ENCODE measurements at places on chromosomes 2 and 18.

DNA sequence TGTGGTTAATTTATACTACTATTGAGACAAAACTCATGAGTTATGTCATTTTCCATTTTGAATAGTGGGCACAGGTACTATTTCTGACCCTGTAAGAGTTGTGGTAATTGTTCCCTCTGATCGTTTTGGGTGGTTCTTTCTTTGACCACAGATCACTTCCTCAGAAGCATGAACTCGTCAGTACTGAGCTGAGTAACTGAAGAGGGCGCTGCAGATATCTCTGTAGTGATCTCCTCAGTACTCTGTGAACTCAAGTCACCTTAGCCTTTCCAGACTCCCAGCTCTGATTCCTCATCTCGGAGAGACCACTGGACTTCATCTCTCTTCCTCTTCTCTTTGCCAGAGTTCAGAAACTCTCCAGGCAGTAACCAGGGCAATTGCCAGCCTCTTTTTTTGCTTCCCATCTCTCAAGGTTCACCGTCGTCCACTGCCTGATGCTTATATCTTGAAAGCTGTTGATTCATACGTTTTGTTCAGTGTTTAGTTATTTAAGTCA lies 9.4 kb upstream of the IL1RL1 start:
- peak; percentile 55 for DNase-seq

DNA sequence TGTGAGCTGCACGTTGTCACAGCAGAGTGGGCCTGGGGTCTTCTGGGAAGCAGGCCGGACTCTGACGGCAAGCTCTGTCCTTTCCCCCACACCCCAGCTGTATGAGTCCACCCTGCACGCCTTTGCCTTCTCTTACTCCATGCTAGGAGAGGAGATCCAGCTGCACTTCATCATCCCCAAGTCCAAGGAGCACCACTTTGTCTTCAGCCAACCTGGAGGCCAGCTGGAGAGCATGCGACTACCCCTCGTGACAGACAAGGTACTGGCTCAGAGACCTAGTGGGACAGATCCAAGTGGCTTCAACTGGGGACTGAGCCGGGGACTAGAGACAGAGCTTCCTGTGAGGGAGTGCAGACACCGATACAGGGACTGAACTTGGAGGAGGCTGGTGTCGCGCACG lies 40.1 kb downstream of the NTSR2 start:
- no peak for DNase-seq

- no peak for DNase-seq
Observed at GRCh38 chr2:64595397-64596176, 58.1 kb downstream of the SERTAD2 start.

GRCh38 chr18:72973841-72974240 lies 106.1 kb upstream of the NETO1 start:
- DNase-seq, result no peak

- no peak for DNase-seq
Observed at GRCh38 chr2:50225021-50225928, 806.7 kb downstream of the NRXN1 start.

DNA sequence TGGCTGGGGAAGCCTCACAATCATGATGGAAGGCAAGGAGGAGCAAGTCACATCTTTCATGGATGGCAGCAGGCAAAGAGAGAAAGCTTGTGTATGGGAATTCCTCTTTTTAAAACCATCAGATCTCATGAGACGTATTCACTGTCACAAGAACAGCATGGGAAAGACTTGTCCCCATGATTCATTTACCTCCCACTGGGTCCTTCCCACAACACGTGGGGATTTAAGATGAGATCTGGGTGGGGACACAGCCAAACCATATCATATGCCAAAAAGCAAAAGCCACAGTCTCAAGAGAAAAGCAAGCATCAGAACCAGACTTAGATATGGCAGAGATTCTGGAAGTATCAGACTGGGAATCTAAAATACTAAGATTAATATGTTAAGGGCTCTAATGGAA lies 30.0 kb upstream of the SCRN3 start:
- no peak for DNase-seq

DNA sequence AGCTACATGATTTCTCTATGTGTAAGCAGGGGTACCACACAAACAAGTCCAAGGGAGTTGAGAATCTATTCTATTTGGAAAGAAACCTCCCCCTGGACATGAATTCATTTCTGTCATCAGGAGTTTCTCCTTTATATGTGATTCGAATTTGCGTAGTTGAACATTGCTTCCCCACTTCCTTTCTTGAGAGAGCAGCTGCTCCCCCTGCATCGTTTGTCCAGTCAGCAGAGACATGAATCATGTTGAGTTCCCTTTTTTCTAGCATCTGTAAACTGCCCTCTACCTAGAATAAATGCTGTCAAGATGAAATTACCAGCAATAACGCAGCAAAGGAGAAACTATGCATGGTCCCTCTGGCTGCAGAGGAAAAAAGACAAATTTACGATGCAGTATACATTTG lies 73.8 kb downstream of the KIF5C start:
- DNase-seq, result no peak

DNA sequence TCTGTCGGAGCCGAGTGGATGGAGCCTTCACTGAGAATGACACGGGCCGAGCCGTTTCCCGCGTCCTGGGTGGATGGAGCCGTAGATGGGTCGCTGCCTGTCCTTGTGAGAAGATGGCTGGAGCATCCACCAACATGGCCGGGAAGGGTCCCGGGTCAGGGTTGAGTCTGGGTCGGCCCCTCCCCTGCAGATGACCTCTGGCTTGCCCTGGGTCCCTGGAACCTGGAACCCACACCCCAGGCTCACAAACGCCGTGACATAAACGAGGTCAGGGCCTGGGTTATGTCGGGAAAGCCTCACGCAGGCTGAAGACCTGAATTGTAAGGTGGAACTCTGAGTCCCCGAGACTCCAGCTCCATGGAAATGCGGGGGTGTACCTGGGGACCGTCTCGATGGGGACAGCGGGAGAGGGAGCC lies 94.9 kb downstream of the NFATC1 start:
- no peak for DNase-seq

Data from T-cell (primary cell).